ENCODE measurements at places on chromosomes 4 and X. TPM values are rescaled to one million over a fixed set of nuclear protein-coding genes. Genes with fewer than 3 reads are reported as not detected.

The EIF4E gene
- total RNA-seq, result 80.1 TPM

The TCEAL7 gene
- not detected for total RNA-seq

The SRPK3 gene
- total RNA-seq, result not detected

The PCYT1B gene
- total RNA-seq, result 0.25 TPM

The ADH6 gene
- not detected for total RNA-seq

The MYL5 gene
- 14.0 TPM for total RNA-seq

The ZFP42 gene
- not detected for total RNA-seq

- no peaks in the 10 kb centered on the region for H3K27me3 ChIP-seq
- H3K36me3 ChIP-seq, result peaks cover 18% of the 10 kb centered on the region
- H3K4me3 ChIP-seq, result peak within 1 kb of the TSS; percentile 61
Observed at GRCh38 chr4:6693231-6694176, at the start of gene S100P. TSS of gene S100P (plus strand) at chr4:6693878. CDS start at chr4:6693933, 55 bp downstream.

GRCh38 chr4:108959491-108959890, 196.6 kb upstream of the ETNPPL start:
- no peak for DNase-seq
- H3K27me3 ChIP-seq, result peaks cover 24% of the 10 kb centered on the region
- H3K4me1 ChIP-seq, result no peaks in the 10 kb centered on the region
- H3K4me3 ChIP-seq, result no peak overlapping the region

- no peak for DNase-seq
- no peaks in the 10 kb centered on the region for H3K27me3 ChIP-seq
- H3K36me3 ChIP-seq, result no peaks in the 10 kb centered on the region
- H3K27ac ChIP-seq, result no peak overlapping the region
- H3K4me3 ChIP-seq, result no peak overlapping the region
Observed at GRCh38 chr4:148800336-148800885, 358.2 kb upstream of the NR3C2 start.

DNA sequence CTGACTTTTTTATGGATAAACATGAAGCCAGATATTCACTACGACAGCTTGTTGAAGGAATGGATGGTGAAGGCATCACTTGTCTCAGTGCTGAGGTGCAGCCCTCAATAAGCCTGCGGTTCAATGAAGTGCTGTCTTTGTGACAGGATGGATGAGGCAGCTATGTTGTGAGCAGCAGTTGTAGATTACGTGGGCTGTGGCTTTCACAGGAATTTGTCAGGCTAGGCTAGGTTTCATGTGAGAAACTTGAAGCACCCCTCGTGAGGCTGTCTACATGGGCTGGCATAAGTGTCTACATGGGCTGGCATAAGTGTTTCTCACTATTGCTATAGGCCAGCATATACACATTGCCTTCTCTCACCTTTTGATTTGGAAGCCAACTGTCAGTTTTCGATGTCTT, 1050.0 kb downstream of the ADGRL3 start:
- H3K4me1 ChIP-seq, result no peaks in the 10 kb centered on the region
- no peak overlapping the region for H3K27ac ChIP-seq
- H3K4me3 ChIP-seq, result no peak overlapping the region
- H3K27me3 ChIP-seq, result no peaks in the 10 kb centered on the region
- no peak for DNase-seq

DNA sequence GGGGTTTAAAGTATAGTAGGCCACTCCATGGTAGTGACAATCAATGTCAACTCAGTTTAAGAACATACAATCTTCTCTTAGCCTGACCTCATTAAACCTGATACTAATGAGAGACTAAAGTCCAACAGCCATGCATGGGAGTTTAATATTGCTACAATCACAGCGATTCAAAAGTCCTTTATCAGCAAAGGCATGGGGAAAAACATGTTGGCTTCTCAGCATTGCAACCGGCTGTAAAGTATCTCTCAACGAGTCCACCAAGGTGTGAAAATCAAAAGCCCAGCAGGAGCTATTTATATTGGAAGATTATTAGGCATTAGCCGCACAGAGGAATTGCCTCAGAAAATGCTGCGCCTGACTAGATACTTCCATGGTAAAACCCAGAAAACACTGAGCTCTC, 256.7 kb upstream of the PGRMC2 start:
- H3K4me1 ChIP-seq, result no peaks in the 10 kb centered on the region
- DNase-seq, result no peak
- H3K4me3 ChIP-seq, result no peak overlapping the region
- peaks cover 5% of the 10 kb centered on the region for H3K27me3 ChIP-seq
- H3K36me3 ChIP-seq, result no peaks in the 10 kb centered on the region

- no peak overlapping the region for H3K27ac ChIP-seq
- no peaks in the 10 kb centered on the region for H3K4me1 ChIP-seq
- no peaks in the 10 kb centered on the region for H3K27me3 ChIP-seq
- peaks cover 9% of the 10 kb centered on the region for H3K36me3 ChIP-seq
Observed at GRCh38 chrX:139759637-139760036, 51.7 kb upstream of the MCF2 start.

DNA sequence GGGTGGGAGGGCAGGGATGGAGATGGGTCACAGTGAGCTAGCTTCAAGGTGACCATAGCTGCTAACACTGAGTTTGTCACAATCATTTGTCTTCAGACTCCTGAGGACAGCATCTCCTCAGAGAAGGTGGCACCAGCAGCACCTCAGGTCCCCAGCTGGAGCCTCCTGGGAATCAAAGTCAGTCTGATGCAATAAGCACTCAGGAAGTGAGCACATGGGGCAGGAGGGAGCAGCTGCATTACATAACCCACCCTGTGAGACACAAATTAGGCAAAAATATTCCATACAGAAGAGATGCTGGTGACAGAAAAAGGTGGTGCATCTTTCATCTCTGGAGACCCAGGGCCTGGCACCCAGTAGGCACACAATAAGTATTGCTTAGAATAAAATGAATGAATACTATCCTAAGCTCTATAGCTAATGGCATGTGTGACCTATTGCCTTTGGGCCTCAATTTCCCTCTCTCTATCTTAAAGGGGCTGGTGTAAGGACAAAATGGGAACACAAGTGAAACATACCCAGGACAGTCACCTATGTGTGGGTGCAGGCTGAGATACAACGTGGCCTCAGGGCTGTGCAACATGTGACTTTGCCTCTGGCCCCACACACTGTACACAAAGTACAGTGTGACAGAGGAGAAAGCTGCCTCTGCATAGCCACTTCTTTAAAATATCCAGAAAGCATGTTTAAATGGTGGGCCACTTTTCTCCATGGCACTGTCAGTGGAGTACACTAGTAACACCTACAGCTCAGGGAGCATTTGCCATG, 37.1 kb downstream of the SLC39A8 start:
- H3K27me3 ChIP-seq, result no peaks in the 10 kb centered on the region
- H3K4me3 ChIP-seq, result no peak overlapping the region
- peaks cover 12% of the 10 kb centered on the region for H3K4me1 ChIP-seq
- no peak overlapping the region for H3K27ac ChIP-seq
- peaks cover 51% of the 10 kb centered on the region for H3K36me3 ChIP-seq

GRCh38 chrX:35380808-35381700, 417.1 kb upstream of the MAGEB16 start:
- H3K27me3 ChIP-seq, result no peaks in the 10 kb centered on the region
- no peaks in the 10 kb centered on the region for H3K36me3 ChIP-seq
- no peak for DNase-seq
- H3K27ac ChIP-seq, result no peak overlapping the region
- no peak overlapping the region for H3K4me3 ChIP-seq
